ENCODE measurements at places on chromosomes 13 and 19. TPM values are rescaled to one million over a fixed set of nuclear protein-coding genes. Genes with fewer than 3 reads are reported as not detected.

The LSM4 gene
- total RNA-seq: 227 TPM

The GAS6 gene
- 7.9 TPM for total RNA-seq

The SERP2 gene
- total RNA-seq: not detected

The LRP3 gene
- 51.9 TPM for total RNA-seq

The ZNF880 gene
- total RNA-seq: 1.1 TPM

The MUC16 gene
- total RNA-seq: 0.08 TPM

The TNFSF13B gene
- not detected for total RNA-seq

The ZNF583 gene
- 2.5 TPM for total RNA-seq

The SPATA13 gene
- 7.2 TPM for total RNA-seq

The ZNF44 gene
- 0.66 TPM for total RNA-seq

The PSG3 gene
- 0.17 TPM for total RNA-seq

The EFNA2 gene
- 1.8 TPM for total RNA-seq

The PCID2 gene
- 42.1 TPM for total RNA-seq

Data from A549 treated with CpdA at 1 μM for 4 hours (cell line).